H9 (cell line): ENCODE measurements at places on chromosomes 3 and 15. TPM values are rescaled to one million over a fixed set of nuclear protein-coding genes. Genes with fewer than 3 reads are reported as not detected.

GRCh38 chr3:136385457-136385856, 135.3 kb downstream of the PCCB start:
- no peak for DNase-seq

The GNB5 gene
- total RNA-seq = 29.8 and 30.2 TPM in 2 replicates

DNA sequence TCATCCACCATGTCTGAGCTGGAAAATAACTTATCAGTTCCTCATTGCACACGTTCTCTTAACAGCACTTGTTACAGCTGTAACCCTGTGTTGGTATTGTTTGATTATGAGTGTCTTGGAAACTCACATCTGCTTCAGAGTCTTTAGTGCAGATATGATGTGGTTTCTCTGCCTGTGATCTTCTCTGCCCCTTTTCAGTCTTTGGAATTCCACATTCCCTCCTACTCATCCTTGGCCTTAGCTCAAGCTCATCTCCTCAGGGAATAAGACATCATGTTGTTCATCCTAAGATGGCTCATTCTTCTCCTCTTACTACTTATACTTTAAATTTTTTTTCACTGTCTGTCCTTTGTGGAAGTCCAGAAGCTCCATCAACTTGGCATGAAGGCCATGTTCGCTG, 77.7 kb downstream of the SYNPR start:
- DNase-seq = no peak

The CCR9 gene
- not detected in 2 replicates for total RNA-seq

The C2CD4A gene
- not detected in 2 replicates for total RNA-seq

The POPDC2 gene
- total RNA-seq = 0.37 and 0.97 TPM in 2 replicates

DNA sequence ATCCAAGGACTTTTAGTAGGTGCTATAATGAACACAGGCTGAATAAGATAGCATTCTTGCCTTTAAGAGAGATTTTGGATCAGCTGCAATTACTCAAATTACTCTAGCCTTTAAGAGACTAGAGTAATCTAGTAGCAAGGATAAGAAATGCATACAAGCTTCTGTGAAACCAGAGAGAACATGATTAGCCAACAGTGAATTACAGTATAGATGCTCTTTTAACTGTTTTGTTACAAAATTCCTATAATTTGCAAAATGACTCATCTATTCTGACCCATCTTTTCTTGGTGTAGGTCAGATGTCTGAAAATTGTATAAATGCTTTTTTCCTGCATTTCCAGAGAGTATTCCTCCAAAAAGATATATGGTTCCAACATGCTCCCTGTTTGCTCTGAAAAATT, 66.9 kb downstream of the CEP63 start:
- no peak for DNase-seq

The C3orf85 gene
- total RNA-seq = not detected in 2 replicates

DNA sequence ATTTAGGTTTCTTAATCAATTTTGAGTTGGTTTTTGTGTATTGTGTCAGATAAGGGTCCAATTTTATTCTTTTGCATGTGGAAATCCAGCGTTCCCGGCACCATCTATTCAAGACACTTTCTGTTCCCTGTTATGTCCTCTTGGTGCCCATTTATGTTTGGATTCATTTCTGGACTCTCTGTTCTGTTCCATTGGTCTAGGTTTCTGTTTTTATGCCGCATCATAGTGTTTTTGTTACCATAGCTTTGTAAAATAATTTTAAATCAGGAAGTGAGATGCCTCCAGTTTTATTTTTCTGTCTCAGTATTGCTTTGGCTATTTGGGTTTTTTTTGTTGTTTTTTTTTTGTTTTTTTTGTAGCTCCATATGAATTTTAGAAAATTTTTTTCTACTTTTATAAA, 97.1 kb downstream of the LRRC28 start:
- DNase-seq = no peak

The MYZAP gene
- 0.63 and 0.72 TPM in 2 replicates for total RNA-seq

GRCh38 chr3:188446766-188447165, 292.8 kb downstream of the LPP start:
- no peak for DNase-seq

DNA sequence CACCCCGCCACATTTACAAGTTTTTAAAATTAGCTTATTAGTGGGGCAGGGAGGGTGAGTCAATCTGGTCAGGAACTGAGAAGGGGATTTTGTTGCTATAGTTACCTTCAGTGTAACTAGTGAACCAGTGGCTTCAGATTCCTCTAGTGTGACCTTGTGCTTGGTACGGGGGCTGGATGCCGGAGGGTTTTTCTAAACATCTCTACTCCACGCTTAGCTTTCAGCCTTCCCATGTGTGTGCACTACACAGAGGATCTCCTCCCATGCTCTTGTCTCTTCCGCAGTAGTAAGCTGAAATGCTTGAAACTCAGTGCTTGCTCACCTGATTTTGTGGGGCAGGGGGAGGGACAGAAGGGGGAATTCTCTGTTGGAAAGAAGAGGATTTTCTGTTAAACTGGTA, 67.9 kb upstream of the AKAP13 start:
- DNase-seq = no peak

- no peak for DNase-seq
Observed at GRCh38 chr3:117557464-117558090, 848.0 kb downstream of the TUSC7 start.
